ENCODE measurements at places on chromosomes 4 and X.

DNA sequence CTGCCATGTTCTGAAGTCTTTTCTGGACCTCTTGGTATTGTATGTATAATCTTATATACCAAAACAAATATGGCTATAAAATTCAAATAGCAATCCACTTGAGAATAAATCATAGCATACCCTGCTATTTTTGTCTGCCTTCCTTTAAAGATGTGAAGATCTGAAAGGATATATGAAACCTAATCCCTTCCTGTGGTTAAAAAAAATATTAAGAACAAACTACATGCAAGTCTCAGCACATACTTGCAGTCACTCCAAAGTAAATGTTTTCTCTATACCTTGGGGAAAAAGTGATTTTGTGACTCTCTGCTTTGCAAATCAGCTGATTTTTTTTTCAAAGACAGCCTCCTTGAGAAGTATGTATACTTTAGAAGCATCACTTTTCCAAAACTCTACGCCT, 322.9 kb downstream of the ANKRD50 start:
- DNase-seq, result no peak

- DNase-seq, result no peak
Observed at GRCh38 chrX:108993909-108994308, 257.5 kb upstream of the IRS4 start.

DNA sequence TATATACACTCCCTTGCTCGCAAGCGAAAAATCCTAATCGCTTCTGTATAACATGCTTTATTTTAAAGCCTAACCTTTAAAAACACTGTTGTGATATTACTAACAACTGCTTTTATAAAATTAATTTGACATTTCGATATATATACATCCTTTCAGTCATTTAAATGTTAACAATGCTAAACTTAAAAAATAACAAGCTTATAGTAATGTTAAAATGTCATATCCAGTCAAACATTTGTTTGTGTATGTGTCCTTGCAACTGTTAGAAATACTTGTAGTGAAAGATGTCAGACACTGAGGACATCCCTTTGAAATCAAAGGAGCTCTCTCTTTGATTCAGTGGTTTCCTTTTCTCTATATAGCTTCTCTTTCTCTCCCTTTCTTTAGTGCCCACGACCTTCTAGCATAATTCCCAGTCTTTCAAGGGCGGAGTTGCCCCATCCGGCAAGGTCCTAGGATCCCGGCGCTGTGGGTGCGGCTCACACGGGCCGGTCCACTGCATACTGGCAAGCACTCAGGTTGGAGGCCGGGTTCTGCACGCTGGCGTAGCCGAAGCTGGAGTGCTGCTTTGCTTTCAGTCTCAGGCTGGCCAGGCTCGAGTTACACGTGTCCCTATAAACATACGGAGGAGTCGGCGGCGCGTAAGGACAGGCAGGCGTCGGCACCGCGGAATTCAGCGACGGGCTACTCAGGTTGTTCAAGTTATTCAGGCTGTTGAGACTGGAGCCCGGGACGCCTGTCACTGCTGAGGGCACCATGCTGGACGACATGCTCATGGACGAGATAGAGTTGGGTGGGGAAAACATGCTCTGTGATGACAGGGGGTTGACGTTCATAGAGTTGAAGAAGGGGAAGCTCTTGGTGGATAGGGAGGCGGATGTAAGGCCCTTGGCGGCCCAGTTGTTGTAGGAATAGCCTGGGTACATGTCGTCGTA, 5.0 kb downstream of the PITX2 start:
- DNase-seq, result no peak

- no peak for DNase-seq
Observed at GRCh38 chrX:78455901-78456300, 128.5 kb upstream of the CYSLTR1 start.
